ENCODE measurements at places on chromosomes 11 and 22.

GRCh38 chr11:68168694-68169093 is 44.4 kb downstream of the KMT5B start:
- no peak for DNase-seq

GRCh38 chr11:1520663-1521267 is 34.2 kb upstream of the MOB2 start:
- no peak for DNase-seq

DNA sequence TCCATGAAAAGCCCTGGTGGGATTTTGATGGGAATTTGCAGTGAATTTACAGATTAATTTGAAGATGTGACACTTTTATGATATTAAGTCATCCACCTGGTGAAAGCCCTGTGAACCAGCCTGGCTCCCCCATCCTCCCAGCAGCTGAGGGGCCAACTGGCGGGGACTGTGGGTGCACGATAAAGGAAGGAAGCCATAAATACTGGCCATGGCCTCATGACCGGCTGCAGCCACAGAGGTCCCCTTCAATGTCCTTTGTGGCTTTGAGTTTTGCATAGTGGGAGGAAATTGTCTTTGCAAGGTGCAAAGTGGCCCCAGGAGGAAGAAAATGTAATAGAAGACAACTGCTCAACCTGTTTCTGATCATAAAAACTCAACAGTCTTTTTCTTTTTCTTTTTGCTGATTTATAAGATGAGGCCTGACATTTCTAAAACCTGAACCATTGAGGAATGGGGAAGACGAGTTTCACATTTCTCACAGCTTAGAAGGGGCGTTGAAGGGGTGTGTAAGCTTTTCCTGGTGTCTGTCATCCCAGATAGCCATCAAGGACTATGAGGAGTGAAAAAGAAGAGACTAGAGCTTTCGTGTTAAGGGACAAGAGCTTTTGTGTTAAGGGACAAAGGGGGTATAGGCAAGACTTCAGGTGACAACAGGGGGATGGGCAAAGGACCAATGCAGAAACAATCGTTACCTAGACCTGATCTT is 6.3 kb upstream of the NDUFV1 start:
- DNase-seq, result no peak

DNA sequence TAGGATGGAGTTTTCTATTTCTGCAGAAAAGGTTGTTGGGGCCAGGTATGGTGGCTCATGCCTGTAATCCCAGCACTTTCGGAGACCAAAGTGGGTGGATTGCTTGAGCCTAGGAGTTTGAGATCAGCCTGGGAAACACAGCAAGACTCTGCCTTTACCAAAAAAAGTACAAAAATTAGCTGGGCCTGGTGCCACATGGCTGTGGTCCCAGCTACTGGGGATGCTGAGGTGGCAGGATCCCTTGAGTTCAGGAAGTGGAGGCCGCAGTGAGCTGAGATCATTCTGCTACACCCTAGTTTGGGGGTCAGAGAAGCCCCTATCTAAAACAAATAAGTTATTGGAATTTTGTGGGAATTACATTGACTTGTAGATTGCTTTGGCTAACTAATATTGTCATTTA is 71.7 kb downstream of the FDX1 start:
- no peak for DNase-seq

GRCh38 chr11:46361283-46362155 is 14.3 kb downstream of the DGKZ start:
- DNase-seq, result no peak

- no peak for DNase-seq
Observed at GRCh38 chr11:16895306-16895705, 118.9 kb downstream of the PLEKHA7 start.

- no peak for DNase-seq
Observed at GRCh38 chr11:64742087-64742888, 1.7 kb downstream of the RASGRP2 start.

- peak; percentile 16 for DNase-seq
Observed at GRCh38 chr11:13962562-13963168, at the start of gene SPON1. Gene SPON1, plus strand, starts transcription at chr11:13962723. Its CDS starts 182 bp downstream, at chr11:13962905.
